ENCODE measurements at places on chromosomes 16 and 17. TPM values are rescaled to one million over a fixed set of nuclear protein-coding genes. Genes with fewer than 3 reads are reported as not detected.

The CYGB gene
- polyA plus RNA-seq = 0.42 TPM

The TVP23C gene
- polyA plus RNA-seq = 6.4 TPM

The FOXO3B gene
- 1.8 TPM for polyA plus RNA-seq

The KRTAP4-5 gene
- not detected for polyA plus RNA-seq

The ZG16 gene
- 0.06 TPM for polyA plus RNA-seq

The FGF11 gene
- 3.3 TPM for polyA plus RNA-seq

DNA sequence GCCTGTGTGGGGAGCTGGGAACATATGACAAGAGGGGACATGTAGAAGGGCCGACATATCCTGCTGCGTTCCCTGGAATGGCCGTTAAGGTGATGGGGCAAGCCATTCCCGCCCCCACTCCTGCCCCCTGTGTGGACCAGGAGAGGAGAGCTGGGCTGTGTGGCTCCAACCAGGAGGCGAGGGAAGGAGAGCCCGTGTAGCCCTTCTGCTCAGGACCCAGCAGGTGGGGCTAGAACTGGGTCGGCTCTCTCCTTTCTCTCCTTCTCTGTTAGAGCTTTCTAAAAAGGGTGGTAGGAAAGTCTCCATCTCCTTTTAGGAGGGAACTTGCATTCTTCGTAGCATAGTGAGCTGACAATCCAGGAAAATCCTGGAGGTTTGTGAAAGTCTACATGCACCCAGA is 12.8 kb downstream of the SPHK1 start:
- no peak for DNase-seq

GRCh38 chr17:42849451-42850181 is 1.4 kb upstream of the AOC3 start:
- no peak for DNase-seq

DNA sequence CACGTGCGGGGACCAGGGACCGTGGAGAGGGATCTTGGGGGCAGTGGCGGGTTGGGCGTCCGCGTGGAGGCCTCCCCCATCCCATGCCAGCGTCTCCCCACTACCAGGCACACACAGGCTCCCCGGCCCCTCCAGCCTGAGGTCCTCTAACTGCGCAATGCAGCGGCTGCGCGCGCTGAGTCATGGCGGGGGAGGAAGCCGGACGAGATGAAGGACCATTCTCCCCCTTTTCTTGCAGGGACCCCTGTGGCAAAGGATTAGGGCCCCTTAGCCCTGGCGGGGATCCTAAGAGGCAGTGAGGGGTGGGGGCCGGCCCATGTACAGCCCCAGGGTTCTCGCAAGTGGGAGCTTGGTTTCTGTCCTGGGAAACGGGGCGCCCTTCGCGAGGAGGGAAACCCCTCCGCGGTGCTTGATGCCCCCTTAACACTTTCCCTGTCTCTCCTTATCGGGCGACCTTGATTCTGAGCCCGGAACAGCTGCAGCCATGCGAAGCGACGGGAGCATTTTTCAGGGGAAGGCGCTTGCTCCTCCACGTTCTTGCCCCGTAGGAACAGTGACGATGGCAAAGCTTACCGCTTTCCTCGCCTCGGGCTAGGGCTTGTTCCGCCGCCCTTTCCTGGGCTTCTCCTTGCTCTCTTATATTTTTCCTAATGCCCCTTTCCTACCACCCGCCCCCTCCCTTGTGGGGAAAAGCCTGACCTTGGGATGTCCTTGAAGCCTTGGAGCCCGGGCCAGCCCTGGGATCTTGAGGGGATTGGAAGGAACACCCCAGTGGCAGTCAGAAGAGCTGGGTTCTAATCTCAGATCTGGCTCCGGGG is 592 bp downstream of the ALDOA start:
- DNase-seq = peak; percentile 35

DNA sequence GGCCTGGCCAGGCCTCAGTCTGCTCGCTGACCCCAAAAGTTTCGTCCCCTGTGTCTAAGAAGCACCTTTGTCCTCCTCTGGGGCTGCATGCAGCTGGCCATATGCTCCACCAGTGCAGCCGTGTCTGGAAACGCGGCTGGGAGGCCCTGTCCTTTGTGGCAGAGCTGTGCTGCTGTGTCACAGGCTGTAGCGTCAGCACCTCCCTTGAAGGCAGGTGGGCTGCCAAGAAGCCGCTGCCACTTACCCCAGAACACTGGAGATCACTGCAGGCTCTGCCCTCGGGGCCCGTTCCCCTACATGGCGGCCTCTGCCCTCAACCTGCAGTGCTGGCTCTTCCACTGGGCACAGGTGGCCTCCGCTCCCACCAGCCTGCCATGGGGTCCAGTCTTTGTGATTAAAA is 15.7 kb upstream of the MC1R start:
- DNase-seq = no peak

- no peak for DNase-seq
Observed at GRCh38 chr17:74062234-74062633, 141.2 kb upstream of the RPL38 start.

DNA sequence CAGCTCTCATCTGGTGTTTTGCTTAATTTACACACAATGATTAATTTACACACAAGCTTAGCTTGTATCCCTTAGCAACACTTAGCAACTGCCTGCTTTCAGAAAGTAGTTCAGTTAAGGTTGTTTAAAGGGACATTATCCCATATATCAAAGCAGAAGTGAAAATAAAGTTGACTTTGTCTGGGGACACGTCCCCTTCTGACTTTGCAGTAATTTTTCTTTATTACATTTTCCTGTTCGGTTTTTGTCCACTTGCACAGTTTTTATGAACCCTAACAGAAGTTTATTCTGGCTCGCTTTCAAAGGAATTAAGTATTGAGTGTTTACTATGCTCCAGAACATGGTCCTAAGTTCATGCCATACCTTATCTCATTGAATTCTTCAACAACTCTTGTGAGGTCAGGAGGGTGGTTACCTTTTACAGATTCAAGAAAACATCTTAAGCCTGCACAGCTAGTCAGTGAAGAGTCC is 41.5 kb downstream of the ARHGAP44 start:
- no peak for DNase-seq

GRCh38 chr17:41523787-41524186 is 4.3 kb downstream of the KRT19 start:
- no peak for DNase-seq

GRCh38 chr16:89378947-89379771 is 111.2 kb downstream of the ANKRD11 start:
- DNase-seq = no peak

DNA sequence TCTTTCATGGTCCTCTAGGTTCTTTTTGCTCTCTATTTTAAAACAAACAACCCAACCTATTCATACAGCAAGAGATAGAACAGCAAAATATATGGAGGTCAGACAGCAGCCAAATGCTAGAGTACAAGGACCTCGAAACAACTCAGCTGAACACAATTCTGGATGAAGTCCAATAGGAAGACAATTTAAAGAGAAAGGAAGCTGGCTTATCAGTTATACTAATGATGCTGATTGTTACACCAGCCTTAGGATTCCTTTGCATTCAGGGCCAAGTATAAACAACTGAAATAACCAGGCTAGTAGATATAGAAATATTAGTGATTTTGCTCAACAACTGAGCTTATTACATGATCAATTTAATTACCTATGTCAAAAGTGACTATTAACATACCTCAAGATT is 2.5 kb downstream of the SSH2 start:
- DNase-seq = no peak

GRCh38 chr16:69381231-69381630 is 4.6 kb downstream of the TERF2 start:
- peak; percentile 49 for DNase-seq

GRCh38 chr17:7803981-7804380 is 30.0 kb upstream of the KDM6B start:
- no peak for DNase-seq

- DNase-seq = no peak
Observed at GRCh38 chr17:1077581-1077985, 80.7 kb downstream of the TIMM22 start.

DNA sequence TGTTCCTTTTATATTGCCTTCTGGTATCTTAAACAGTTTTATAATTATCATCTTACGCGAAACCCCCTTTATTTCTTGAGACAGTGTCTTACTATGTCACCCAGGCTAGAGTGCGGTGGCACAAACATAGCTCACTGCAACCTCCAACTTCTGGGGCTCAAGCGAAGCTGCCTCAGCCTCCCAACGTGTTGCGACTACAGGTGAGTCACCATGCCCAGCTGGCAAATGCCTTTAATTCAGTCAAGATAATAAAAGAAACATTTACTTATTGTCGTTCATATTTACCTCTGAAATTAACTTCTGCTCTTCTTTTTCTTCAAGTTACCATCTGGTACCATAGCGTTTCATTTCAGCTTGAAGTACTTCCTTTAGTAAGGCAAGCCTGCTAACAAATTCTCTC is 43.9 kb downstream of the FBXL20 start:
- no peak for DNase-seq

- no peak for DNase-seq
Observed at GRCh38 chr17:18008496-18009268, 30.3 kb downstream of the ATPAF2 start.

DNA sequence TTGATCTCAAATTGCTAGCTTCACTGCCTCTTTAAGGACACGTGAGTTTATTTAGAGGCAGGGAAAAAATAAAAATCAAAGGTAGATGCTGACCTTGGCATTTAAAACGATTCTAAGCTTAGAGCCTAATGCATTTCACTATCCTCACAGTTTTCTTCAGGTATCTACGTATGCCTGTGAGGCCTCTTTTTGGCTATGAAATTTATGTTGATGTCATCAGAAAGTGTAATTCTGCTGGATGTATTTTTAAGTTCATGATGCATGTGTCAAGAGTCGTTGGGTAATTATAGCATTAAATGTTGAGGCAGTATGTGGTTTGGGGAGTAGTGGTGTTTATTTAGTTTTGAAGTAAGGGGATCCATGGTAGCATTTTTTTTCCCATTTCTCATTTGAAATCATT is 4.2 kb upstream of the KRTAP3-2 start:
- no peak for DNase-seq

GRCh38 chr17:43094129-43094835 is 30.9 kb downstream of the BRCA1 start:
- no peak for DNase-seq

DNA sequence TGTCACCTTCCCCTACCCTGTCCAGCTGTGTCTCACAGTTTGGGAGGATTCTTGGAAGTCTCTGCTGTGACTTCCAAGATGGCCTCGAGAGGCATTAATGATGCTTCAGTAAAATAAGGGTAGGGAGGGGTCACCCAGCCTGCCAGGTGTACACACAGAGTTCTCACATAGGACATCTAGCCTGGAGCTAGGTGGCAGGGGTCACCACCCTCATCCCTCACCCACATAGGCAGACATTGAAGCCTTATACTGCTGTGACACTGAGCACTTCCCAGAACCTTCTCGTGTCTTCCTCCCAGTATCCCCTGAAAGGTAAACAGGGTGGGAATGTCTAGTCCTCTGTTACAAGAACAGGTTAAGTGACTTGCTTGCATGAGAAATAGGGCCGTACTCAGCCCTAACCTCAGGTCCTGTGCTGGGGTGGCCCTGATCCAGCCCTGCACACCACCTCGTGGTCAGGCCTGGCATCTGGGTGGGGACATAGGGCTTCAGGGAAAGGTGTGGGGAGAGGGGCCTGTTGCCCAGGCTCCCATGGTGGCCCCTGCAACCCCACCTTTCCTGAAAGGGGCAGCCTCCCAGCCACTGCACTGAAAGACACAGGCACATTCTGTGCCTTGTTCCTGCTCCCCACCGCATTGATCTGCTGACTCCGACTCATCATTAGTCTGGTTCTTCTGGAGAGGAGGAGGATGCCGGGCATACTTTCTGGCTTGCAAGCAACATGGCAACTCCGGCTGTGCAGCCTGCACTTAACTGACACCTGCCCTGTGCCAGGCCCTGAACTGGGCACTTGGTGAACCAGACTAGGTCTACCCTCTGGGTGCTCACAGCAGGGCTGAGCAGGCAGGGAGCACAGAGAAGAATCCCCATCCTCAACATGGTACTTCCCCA is 3.6 kb upstream of the MMP15 start:
- DNase-seq = no peak

DNA sequence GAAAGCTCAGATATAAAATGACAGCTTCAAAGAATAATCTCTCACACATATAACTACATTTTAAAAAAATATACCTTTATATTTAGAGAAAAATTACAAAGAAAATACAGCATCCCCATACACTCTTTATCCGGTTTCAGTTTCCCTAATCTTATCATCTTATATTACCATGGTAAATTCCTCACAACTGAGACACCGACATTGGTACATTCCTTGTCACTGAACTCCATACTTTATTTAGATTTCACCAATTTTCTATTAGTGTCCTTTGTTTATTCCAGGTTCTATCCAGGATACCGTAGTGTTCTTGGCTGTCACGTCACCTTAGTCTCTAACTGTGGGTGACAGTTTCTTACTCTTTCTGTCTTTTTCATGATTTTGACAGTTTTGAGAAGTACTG is 22.0 kb upstream of the ABCA10 start:
- no peak for DNase-seq

- DNase-seq = no peak
Observed at GRCh38 chr17:50364715-50365114, 8.3 kb downstream of the MRPL27 start.

DNA sequence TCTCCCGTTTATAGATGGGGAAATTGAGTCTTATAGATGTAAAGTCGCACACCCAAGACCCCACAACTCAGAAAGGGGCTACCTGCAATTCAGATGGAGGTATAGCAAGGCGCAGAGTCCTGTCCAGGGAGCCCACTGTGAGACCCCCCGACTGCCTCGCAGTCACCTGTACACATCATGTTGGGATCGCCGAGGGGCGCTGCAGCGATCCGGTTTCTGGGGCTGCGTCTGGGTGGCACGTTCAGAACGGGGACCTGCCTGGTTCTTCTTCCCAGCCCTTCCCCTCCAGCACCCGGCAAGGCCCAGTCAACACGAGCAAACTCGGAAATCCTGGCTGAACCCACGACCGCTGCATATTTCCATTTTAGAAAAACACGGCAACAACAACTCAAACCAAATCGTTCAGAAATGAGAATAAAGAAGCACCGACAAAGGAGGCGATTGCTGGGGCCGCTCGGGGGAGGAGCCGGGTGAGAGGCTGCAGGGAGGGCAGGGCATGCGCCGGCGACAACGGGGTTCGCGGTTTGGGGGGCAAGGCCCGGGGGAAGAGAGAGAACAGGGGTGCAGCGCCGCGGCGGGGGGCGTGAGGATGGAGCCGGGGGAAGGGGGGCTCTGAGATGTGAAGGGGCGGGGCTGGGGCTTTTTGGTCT is 643 bp downstream of the HSDL1 start:
- peak; percentile 56 for DNase-seq

GRCh38 chr17:9226794-9227135 is 205.5 kb downstream of the NTN1 start:
- no peak for DNase-seq
